DMS79 (cell line): ENCODE measurements at places on chromosomes 5 and 9.

DNA sequence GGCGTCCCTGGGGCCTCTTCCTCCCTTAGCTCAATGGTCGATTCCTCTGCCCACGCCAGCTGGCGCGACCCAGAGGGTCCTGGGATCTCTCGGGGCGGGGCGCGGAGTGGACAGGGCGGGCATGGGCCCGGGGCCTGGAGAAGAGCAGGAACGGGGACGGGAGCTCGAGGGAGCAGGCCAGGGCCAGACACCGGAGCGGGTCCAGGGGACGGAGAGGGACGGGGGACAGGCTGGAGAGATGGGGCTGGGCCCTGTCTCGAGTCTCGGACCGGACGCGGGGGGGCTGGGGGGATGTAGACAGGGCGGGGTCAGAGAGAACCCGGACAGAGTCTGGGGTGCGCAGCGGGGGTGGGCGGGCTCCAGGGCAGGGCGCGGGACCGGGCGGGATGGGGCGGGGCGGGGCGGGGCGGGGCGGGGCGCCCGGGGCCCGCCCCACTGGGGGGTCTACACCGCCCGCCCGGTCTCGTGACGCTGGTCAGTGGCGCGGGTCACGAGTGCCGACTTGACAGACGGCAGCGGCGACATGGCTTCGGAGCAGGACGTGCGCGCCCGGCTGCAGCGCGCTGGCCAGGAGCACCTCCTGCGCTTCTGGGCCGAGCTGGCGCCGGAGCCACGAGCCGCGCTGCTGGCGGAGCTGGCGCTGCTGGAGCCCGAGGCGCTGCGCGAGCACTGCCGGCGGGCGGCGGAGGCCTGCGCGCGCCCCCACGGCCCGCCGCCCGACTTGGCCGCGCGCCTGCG, at the start of gene UAP1L1:
TSS of gene UAP1L1 (plus strand) at position 508 of the 738 bp plus-strand sequence. CDS start at position 524, 16 bp downstream.
- no peak for DNase-seq

DNA sequence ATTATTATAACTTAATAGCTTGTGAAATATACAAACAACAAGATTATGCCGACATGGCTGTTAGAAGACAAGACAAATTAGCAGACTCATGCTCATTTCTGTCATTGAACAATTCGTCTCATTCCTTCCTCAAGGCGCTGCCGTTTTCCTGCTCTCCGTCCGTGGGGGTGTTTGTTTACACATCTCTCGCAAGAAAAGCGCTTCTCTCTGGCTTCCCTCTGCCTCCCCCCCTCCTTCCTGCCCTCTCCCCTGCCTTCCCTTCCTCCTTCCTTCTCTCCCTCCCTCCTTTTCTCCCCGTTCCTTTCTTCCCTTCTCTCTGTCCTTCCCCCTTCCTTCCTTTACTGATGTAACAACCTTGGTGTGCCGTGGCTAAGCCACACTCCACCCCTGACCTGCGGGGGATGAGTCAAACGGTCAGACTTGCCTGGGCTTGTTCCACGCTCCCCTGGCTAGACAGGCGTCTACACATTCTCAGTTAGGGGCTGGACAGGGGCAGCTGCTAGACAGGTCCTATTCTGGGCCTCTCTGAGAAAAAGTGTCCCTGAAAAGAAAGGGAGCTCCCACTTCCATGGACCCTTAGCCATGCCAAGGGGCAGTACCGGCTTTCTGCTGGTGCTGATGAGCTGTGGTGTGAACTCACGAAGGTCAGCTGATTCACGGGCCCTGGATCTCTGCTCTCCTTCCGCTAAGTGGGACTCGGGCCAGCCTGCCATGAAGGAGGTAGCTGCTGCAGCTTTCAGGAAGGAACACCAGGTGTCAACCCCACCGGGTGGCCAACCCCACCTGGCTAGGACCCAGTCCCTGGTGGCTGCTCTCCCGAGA, 32.0 kb upstream of the SPTLC1 start:
- DNase-seq = peak; percentile 52

DNA sequence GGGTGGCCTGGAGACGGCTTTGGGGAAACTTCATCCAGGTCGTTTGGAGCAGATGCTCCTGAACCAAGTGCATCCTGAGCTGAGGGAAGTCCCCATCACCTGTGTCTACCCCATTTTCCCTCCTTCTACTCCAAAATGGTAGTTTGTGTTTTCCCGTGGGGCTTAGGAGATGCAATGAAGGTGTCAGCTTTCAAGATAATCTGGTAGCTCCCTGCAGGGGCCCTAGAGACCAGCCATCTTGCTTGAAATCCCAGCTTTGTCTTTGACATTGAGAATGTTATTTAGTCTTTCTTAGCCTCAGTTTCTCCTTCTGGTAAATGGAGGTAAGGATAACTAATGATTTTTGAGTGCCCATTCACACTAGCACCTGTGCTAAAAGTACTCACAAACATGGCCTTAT, 77.4 kb downstream of the WWC1 start:
- DNase-seq = no peak

DNA sequence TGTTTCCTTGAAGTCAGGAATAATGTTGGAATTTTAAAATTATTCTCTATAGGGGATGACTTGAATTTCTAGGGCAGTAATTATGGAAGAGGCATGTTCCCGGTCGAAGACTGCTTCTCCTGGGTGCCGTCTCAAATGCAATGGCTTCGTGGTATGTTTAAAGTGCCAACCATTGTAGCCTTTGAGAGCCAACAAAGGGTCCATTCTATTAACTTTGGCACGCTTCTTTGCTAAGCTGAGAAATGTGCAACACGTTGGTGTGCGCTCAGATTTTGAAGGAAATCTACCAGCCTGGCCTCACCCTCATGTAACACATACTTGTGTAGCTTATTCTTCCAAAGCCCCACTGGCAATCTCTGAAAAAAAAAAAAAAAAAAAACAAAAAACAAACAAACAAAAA, 221.2 kb upstream of the ANKH start:
- DNase-seq = no peak

GRCh38 chr9:16312962-16313546, 557.4 kb downstream of the BNC2 start:
- DNase-seq = no peak

DNA sequence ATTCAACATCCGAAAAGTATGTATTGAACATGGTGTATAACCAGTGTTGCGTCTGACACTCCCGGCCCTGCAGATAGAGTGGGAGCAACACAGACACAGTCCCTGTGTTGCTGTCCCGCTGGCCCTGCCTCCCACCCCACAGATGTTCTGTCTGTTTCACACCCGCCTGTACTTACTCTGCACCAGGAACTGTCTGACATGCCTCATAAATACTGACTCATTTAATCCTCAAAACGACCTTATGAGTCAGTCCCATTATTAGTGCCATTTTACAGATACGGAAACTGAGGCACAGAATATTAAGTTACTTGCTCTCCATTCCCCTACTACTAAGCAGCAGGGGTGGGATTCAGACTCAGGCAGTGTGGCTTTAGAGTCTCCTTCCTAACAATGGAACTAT, 109.8 kb upstream of the NFIL3 start:
- no peak for DNase-seq

DNA sequence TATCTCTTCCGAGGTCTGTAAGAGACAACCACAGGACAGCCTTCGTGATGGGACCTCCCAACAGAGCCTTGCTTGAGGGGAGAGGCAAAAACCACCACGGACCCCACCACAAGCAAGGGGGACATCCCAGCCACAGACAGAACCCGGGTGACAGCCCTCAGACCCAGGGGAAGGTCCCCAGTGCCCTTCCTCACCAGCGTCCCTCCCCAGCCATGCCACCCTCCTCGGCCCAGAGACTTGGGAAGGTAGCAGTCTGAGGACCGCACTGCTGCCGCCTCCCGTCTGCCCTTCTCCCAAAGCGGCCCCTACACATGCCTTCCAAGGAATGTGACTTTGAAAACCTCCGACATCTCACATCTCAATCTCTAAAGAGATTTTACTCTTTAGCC, 13.4 kb downstream of the IPPK start:
- no peak for DNase-seq

DNA sequence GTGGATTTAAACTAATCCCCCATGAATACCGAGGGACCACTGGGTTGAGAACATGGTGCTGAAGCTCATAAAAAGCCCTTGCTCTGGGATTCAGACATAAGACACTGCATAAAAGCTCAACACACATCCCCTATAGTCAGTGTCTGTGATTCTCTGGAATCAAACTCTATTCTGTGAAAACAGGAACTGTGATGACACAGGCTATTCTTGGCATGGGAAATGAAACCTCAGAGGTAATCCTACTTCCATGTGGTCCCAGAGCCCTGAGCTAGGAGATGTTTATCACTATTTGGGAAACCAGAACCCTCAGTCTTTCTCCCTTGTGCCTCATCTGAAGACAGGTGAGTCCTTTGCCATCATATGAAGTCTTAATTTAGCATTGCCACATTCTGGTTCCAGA, 135.4 kb upstream of the PRSS3 start:
- no peak for DNase-seq

DNA sequence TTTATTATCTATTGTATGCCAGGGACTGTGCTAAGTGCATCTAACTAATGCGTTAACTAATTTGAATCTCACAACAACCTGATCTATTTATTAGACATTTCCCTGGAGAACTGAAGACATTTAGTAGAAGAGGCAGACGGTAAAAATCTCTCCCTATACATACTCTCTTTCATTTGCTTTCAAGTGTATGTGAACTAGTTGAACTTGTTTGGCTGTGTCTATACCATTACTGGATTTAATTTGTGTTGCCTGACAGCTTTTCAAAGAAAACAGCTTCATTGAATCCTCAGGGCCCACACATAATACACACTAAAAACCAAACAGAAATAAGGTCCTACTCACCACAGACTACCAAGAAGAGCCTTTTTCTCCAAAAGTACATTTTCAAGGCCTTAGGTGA, 133.6 kb upstream of the NR3C1 start:
- no peak for DNase-seq

DNA sequence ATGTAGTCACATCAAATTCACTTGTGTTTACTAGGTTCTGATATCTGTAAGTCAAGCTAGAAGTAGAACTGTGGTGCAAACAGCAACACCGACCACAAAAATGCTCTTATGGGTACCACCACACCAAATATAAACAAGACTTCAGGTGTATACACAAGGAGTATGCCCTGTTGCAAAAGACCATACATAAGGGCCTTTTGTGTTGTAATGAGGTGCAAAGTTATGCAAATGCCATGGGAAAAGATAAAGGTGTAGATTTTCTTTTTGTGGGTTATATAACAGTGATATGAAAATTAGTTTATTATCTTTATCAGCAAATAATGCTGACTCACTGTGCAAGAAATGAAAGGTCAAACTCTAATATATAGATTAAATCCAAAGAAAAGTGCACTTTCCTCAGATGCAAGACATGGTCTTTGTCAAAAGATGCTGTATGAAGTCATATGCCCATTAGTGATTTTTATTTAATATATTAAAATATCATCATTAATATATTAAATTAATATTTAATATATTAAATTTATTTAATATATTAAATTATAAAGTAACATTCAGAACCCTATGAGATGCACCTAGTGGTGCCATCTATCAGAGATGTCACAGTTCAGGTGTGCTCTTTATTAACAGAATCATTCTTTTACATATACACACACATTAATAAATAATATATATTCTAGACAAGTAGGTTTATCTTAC, 26.7 kb upstream of the ALDH1A1 start:
- no peak for DNase-seq

GRCh38 chr9:656926-657568, 184.4 kb upstream of the DMRT1 start:
- DNase-seq = no peak

- DNase-seq = no peak
These were observed 41.9 kb upstream of the SAP30L start for GRCh38 chr5:154403776-154404387.

- no peak for DNase-seq
These were observed 87.6 kb upstream of the RPS23 start for GRCh38 chr5:82365744-82366228.

GRCh38 chr5:33934176-33934575, 2.0 kb upstream of the RXFP3 start:
- no peak for DNase-seq

DNA sequence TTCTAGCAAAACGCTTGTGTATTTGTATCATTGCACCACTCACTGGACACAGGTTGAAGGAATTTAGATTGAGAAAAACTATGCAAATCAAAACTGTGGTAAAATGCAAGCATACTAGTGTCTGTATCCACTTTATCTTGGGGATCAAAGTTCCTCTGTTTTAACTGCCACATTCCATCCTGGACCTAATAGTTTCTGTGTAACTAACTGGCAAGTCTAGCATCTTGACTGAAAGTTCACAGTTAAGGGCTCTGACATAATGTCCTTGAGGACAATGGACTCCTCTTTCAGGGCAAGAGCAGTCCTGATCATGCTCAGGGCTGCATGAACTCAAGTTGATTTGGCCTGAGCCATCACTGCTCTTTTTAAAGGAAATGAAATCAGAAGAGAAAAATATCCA, 30.7 kb downstream of the NFIB start:
- no peak for DNase-seq

DNA sequence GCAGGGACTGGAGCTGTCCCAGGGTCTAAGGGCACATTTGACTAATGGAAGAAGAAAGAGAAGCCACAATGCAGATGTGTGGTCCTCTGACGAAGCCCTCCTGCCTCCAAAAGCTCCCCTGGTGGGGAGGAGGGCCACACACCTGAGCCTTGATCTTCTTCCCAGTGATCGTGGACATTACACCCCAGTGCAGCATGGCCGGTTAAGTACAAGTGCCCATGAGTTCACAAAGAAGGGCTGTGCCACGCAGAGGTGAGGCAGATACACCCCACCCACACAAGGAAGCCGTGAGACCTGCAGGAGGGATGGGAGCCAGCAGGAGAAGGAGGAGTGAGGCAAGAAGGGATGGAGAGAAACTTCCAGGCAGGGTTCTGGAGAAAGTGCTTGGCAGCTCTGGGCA, 199.0 kb upstream of the MVB12B start:
- no peak for DNase-seq

DNA sequence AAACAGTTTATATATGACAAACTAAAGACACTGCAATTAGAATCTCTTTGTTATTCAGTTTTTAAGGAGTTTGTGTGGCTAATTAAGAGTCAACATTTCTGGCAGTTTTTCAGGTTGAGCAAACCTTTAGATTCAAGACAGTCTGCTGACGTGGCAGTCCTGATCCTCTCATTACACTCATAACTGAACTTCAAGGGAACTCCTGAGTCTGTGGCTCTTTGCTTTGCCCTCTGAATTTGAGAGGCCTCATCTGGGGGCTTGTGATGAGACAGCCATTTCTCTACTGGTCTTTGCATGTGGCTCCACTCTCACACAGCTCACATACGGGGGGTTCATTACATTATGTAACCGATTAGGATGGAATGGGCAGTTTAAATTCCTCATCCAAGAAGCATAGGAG, 182.9 kb upstream of the MEF2C start:
- no peak for DNase-seq

DNA sequence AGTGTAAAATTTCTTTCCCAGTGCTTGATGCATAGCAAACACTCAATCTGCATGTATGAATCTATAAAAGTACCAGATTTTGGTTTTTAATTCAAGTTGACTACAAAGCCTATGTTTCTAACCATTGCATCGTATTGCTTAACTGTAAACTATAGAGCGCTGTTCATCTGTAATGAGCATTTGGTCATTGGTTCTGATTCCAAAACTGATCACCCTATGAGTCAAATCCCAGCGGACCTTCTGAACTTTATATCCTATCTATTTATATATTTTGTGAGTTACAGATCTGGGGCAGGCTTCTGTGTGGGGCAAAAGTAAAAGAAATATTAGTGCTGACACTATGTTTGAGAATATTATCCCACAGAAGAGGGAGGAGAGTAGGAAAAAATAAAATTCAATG, 305.7 kb upstream of the TNC start:
- DNase-seq = no peak
